Hepatocyte (in vitro differentiated cells): ENCODE measurements at places on chromosomes 6 and 20. TPM values are rescaled to one million over a fixed set of nuclear protein-coding genes. Genes with fewer than 3 reads are reported as not detected.
A peak's percentile ranks its signal among the peaks of the same experiment; 100 is the strongest.

GRCh38 chr6:99885051-99885450 lies 109.0 kb downstream of the MCHR2 start:
- no peak overlapping the region for H3K27ac ChIP-seq
- DNase-seq, result no peak
- no peaks in the 10 kb centered on the region for H3K27me3 ChIP-seq
- H3K36me3 ChIP-seq, result no peaks in the 10 kb centered on the region
- H3K4me3 ChIP-seq, result no peak overlapping the region

- no peaks in the 10 kb centered on the region for H3K27me3 ChIP-seq
- H3K4me1 ChIP-seq, result no peaks in the 10 kb centered on the region
- no peak for DNase-seq
- no peaks in the 10 kb centered on the region for H3K36me3 ChIP-seq
- no peak overlapping the region for H3K4me3 ChIP-seq
- H3K27ac ChIP-seq, result no peak overlapping the region
Observed at GRCh38 chr6:159529934-159530333, 163.1 kb downstream of the SOD2 start.

- no peaks in the 10 kb centered on the region for H3K27me3 ChIP-seq
- no peak overlapping the region for H3K4me3 ChIP-seq
- DNase-seq, result no peak
Observed at GRCh38 chr20:13554706-13555105, 84.0 kb downstream of the TASP1 start.

Gene HLA-DQA1
- not detected in 2 replicates for total RNA-seq

- no peaks in the 10 kb centered on the region for H3K36me3 ChIP-seq
- H3K27ac ChIP-seq, result no peak overlapping the region
- H3K27me3 ChIP-seq, result peaks cover 87% of the 10 kb centered on the region
- DNase-seq, result peak; percentile 29
- H3K4me1 ChIP-seq, result peaks cover 10% of the 10 kb centered on the region
Observed at GRCh38 chr6:127516662-127517273, 2.4 kb downstream of the MTCL3 start.

- no peaks in the 10 kb centered on the region for H3K27me3 ChIP-seq
- no peak overlapping the region for H3K4me3 ChIP-seq
- DNase-seq, result no peak
- no peaks in the 10 kb centered on the region for H3K36me3 ChIP-seq
- H3K27ac ChIP-seq, result no peak overlapping the region
Observed at GRCh38 chr6:113315165-113315564, 542.0 kb upstream of the MARCKS start.

DNA sequence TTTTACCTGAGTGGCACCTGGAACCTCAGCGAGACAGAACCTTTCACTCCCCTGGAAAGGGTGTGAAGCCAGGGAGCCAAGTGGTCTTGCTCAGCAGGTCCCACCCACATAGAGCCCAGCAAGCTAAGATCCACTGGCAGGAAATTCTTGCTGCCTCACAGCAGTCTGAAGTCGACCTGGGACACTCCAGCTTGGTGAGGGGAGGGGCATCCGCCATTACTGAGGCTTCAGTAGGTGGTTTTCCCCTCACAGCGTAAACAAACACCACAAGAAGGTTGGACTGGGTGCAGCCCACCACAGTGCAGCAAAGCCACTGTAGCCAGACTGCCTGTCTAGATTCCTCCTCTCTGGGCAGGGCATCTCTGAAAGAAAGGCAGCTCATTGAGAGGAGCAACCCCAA lies 134.7 kb upstream of the RSPO3 start:
- DNase-seq, result no peak
- no peak overlapping the region for H3K27ac ChIP-seq
- H3K27me3 ChIP-seq, result no peaks in the 10 kb centered on the region
- H3K4me1 ChIP-seq, result no peaks in the 10 kb centered on the region
- H3K4me3 ChIP-seq, result no peak overlapping the region

GRCh38 chr6:148968771-148969602 lies 222.2 kb downstream of the UST start:
- H3K27me3 ChIP-seq, result no peaks in the 10 kb centered on the region
- DNase-seq, result no peak
- peak overlapping the region; percentile 60 for H3K27ac ChIP-seq
- H3K4me3 ChIP-seq, result no peak overlapping the region

DNA sequence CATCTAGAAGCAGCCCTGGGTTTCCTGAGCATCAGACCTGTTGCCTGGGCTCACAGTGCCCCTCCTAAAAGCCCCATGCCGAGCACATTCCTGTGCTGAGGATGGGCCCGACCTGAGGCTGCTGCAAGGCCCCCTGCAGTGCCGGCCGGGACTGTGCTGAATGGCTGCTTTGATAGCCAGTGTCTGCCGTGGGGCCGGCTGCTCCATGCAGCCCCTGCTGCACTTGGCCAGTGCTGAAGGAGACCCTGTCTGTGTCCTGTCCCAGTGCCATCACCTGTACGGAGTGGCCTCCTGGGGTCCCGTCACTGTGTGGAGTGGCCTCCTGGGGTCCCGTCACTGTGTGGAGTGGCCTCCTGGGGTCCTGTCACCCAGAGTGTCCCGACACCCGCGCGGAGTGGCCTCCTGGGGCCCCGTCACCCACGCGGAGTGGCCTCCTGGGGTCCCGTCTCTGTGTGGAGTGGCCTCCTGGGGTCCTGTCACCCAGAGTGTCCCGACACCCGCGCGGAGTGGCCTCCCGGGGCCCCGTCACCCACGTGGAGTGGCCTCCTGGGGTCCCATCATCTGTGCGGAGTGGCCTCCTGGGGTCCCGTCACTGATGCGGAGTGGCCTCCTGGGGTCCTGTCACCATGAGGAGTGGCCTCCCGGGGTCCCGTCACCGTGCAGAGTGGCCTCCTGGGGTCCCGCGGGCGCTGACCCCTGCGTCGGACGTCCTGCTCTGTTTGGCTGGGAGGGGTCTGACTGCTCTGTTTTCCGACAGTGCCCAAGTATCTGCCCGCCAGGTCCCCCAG lies 7.0 kb downstream of the COL9A3 start:
- no peak overlapping the region for H3K27ac ChIP-seq
- H3K4me3 ChIP-seq, result no peak overlapping the region
- H3K27me3 ChIP-seq, result no peaks in the 10 kb centered on the region
- peaks cover 15% of the 10 kb centered on the region for H3K4me1 ChIP-seq
- no peak for DNase-seq

DNA sequence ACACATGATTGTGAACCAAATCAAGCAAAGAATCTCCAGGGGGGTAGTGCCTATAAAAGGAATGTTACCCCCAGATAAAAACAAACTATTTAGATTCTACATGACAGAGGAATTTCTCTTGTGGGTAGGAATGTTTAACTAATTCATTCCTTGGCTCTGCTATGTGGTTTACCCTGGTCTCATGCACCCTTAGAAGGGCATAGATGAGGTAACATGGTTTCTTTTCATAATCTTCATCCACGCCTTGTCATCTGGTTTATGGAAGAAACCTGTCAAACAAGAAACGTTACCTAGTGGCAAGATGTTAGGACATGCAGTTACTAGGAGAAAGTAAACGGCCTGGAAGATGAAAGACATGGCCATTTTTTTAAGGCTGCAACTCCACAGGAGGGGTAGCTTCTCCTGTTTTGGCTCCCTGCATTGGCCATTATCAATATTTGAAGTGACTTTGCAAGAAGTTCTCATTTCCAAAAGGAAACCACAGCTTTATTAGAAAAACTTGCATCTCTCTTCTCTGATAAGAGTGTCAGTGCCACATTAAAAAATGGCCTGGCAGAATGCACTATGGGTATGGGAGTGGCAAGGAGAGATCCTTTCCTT lies 45.5 kb downstream of the STX11 start:
- H3K4me3 ChIP-seq, result no peak overlapping the region
- H3K27ac ChIP-seq, result no peak overlapping the region
- no peak for DNase-seq
- no peaks in the 10 kb centered on the region for H3K36me3 ChIP-seq

GRCh38 chr20:62652041-62652893 lies 10.0 kb downstream of the SLCO4A1 start:
- DNase-seq, result peak; percentile 92
- H3K4me1 ChIP-seq, result peaks cover 24% of the 10 kb centered on the region
- H3K4me3 ChIP-seq, result no peak overlapping the region

- peaks cover 36% of the 10 kb centered on the region for H3K27me3 ChIP-seq
- H3K36me3 ChIP-seq, result no peaks in the 10 kb centered on the region
- no peak overlapping the region for H3K27ac ChIP-seq
- DNase-seq, result no peak
Observed at GRCh38 chr20:2692886-2693285, 306 bp downstream of the EBF4 start.

DNA sequence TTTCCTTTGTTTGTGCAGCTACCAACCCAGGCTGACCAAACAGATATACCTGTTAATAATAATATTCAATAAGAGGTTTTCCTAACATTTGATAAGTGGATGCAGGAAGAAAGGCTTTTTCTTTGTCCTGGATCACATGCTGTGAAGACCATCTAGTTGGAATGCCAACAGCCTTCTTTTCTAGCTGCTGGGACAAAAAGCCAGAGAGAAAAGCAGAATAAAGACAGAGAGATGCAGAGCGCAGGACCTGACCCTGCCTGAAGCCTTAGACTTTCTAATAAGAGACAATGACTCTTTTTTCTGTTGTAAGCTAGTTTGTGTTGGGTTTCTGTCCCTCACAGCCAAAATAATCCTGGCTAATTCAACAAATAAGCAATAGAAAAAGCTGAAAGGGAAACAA lies 308.2 kb downstream of the PHF3 start:
- no peak overlapping the region for H3K27ac ChIP-seq
- no peaks in the 10 kb centered on the region for H3K27me3 ChIP-seq
- no peaks in the 10 kb centered on the region for H3K4me1 ChIP-seq
- DNase-seq, result no peak

Gene ZNF391
- total RNA-seq, result 4.1 and 4.3 TPM in 2 replicates

DNA sequence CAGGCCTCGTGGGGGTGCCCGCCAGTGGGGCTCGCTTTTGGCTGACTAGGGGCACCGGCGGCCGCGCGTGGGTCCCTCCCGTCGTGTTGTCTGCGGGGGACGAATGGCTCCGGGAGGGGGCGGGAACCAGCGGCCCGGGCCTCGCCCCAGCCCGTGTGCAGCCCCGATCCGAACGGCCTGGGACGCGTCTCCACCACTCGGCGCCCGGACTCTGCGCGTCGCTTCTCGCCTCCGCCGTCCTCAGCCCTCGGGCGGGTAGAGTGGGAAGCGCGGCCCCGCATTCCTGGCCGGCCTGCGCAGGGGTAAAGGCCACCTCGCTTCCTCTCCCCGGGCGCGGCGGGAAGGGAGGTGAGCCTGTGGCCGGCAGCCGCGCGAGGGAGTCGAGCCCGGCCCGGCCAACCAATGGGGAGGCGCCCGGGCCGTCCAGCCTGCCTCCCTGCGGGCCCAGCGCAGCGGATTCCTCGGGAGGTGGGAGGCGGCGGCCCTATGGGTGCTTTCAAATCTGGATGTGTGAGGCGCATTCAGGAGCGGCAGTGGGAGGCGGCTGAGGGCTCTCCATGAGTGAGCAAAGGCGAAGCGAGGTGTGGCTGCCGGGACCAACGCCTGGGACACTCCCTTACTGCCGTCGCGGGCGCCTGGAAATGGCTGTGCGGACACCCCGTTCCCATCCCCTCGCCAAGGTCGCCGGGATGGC lies 1.1 kb upstream of the ZBTB46 start:
- H3K27ac ChIP-seq, result no peak overlapping the region
- H3K27me3 ChIP-seq, result peaks cover 17% of the 10 kb centered on the region
- DNase-seq, result peak; percentile 63

Gene SNX21
- total RNA-seq, result 19.3 and 30.0 TPM in 2 replicates

GRCh38 chr6:162092816-162093502 lies 634.6 kb downstream of the PRKN start:
- no peaks in the 10 kb centered on the region for H3K27me3 ChIP-seq
- DNase-seq, result no peak
- no peak overlapping the region for H3K4me3 ChIP-seq
- no peaks in the 10 kb centered on the region for H3K4me1 ChIP-seq

DNA sequence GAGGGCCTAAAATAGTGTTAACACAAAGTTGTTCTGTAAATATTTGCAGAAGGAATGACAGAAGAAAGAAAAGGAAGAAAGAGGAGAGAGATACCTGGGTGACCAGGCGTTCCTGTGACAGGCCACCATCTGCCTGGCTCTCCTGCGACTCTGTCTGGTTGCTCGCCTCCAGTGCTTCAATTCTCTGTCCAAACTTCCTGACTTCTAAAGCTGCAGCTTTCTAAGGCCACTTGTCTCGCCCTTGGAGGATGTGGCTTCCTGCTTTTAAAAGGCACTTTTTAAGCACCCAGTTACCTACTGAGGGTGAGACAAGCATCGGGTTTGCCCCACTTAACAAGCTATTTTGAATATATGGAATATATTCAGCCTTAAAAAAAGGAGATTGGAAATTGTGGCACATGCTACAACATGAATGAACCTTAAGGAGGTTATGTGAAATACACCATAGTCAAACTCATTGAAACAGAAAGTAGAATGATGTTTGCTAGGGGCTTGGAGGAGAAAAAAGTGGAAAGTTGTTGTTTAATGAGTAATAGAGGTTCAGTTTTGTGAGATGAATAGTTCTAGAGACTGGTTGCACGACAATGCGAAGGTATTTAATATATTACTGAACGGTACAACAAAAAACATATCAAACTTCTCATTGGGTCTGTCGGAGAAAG lies 32.8 kb downstream of the VIP start:
- H3K4me1 ChIP-seq, result no peaks in the 10 kb centered on the region
- no peak overlapping the region for H3K27ac ChIP-seq
- H3K4me3 ChIP-seq, result no peak overlapping the region

Gene DST
- total RNA-seq, result 369 and 396 TPM in 2 replicates

DNA sequence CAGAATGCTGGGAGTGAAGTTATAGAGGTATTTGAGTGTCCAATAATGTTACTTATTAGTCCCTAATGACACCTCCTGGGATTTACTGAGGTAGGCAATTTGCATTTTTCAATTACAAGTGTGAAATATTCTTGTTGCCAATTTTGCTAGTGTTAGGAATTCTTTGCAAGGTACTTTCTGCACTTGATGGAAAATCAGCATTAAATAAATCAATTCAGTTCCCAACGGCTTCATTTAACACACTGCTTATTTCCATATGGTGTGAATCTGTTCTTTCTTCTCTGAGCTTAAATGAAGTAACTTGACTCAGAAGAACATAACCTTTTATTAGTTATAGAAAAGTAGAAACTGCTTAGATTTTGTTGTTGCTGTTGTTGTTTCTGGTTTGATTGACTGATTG lies 21.2 kb downstream of the CCN2 start:
- H3K4me3 ChIP-seq, result no peak overlapping the region
- no peak overlapping the region for H3K27ac ChIP-seq
- H3K27me3 ChIP-seq, result no peaks in the 10 kb centered on the region
